ENCODE measurements at places on chromosomes 11 and 22.

DNA sequence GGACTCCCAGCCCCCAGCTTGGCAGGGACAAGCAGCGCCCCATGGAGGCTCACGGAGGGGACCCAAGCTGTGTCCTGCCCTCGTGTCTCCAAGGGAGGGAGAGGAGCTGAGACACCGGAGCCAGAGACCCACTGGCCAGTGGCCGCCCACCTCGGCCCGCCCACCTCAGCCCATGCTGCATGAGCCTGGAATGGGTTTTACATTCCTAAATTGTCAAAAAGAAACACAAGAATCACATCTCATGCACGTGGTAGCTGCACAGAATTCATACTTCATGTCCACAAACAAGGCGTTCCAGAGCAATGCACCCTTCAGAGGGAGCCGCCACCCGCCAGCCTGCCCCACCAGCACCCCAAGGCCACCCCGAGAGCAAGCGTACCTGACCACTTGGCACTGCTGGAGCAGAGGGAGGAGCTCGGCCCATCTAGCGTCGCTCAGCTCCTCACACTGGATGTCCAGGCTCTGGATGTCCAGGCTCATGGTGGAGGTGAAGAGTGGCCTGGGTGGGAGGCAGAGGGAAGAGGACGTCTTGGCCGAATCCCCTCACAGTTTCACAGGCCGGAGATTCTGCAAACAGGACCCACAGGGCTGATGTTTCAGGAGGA lies 5.3 kb downstream of the RNH1 start:
- no peak for DNase-seq

DNA sequence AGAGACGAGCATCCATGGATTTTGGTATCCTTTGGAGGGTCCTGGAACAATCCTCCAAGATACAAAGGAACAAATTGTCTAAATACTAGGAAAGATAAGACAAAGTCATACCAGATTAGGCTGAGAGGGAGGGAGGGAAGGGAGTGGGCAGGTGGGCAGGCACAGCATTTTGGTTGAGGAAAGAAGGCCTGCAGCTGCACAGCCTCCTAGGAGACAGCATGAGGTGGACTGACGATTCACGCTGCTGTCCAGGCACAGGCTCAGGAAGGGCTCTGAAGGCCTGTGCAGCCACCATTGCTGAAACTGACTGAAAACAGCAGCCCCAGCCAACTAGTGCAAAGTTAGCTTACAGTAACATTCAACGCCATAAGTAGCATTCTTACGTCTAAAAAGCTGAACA lies 64.7 kb downstream of the PACSIN2 start:
- no peak for DNase-seq

DNA sequence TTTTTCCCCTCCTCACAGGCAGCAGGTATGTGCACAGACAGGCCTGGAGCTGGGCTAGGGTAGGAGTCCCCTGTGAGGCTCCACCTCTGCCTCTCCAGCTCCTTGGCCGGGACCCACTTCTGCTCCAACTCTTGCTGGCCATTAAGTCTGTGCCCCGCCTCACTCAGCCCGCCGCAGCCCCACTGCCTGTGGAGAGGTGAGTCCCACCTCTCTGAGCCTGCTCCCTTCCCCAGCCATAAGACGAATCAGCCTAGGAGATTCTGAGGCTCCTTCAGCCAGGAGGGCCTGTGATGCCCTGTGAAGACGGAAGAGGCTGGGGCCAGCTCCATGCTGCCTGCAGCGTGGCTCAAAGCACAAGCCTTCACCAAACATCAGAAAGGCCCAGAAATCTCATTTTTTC lies 23.0 kb downstream of the TSKU start:
- no peak for DNase-seq

DNA sequence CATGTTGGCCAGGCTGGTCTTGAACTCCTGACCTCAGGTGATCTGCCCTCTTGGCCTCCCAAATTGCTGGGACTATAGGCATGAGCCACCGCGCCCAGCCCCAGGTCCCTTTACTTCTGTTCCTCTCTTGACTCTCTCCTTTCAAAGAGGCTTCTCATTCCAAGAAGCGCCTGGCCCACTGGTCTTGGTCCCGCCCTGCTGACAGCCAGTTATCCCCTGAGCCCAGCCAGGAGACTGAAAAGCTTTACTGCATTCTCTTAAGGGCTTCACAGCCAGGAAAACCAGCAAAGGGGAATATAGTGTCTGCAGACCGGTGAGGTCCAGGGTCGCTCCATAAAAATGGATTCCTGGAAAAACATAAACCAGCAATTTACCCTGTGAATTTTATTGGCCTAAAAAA lies 68.3 kb downstream of the NFAM1 start:
- no peak for DNase-seq

GRCh38 chr11:8338138-8338537 lies 74.5 kb upstream of the LMO1 start:
- DNase-seq, result peak; percentile 18
